ENCODE measurements at places on chromosomes 6 and 20.
A peak's percentile ranks its signal among the peaks of the same experiment; 100 is the strongest.

GRCh38 chr6:166644681-166645080 lies 17.6 kb upstream of the RPS6KA2 start:
- DNase-seq, result no peak

DNA sequence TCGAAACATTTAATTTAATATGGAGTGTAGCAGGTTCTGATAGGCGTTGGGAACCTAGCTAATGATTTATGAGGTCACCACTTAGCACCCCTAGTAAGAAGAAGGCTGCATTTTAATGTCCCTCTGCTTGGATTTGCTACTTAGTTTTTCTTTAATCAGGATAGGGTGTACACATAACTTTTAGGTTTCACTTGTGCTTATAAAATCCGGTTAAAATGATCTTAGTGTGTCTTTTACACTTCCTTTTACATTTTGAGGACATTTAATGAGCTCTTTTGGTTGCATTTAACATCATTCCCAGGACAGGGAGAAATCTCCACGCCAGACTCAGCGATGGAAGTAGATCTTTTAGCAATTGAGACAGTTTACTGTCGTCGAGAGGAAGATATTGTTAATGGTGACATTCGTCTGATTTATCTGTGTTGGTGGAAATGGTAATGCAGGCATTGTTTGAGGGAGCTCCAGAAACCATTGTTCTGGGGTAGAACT lies 5.6 kb downstream of the TFAP2A start:
- no peak for DNase-seq

GRCh38 chr20:4091490-4092479 lies 76.4 kb upstream of the RNF24 start:
- peak; percentile 56 for DNase-seq

DNA sequence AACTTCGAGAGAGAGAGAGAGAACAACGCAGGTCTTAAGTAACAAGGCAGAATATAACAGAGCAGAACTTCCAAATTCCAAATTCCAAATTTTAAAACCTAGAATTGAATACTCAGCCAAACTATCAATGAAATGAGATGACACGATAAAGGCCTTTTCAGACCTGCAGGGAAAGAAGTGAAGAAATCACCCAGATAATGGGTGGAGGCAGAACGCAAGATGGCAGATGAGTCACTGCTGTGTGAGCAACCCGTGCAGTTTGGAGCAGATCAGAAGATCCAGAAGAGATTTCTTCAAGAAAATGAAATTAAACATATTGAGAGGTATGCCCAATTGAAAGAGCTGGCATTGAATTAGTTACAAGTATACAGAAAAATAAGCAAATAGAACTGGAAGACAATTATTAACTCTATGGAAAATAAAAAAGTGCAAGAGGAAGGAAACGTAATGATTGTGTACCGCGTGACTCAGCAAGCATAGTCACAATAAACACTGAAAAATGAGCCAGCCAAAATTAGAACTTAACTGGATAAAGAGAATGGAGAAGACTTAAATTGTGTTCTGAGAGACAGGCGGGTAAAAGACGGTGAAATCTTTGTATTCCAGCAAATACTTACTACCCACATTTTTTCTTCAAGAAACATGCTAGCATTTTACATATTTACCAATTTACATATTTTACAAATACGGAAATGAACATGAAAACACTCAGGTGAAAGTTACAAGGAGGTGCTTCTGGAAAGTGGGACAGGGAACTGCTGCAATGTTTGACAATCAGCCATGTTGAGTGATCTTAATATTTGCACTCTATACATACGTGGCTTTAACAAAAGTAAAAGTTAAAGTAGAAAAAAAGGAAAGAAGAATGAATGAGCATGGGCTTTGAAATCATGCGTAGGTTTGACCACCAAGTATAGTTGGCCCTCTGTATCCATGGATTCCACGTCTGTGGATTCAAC lies 87.9 kb upstream of the CDYL start:
- no peak for DNase-seq

DNA sequence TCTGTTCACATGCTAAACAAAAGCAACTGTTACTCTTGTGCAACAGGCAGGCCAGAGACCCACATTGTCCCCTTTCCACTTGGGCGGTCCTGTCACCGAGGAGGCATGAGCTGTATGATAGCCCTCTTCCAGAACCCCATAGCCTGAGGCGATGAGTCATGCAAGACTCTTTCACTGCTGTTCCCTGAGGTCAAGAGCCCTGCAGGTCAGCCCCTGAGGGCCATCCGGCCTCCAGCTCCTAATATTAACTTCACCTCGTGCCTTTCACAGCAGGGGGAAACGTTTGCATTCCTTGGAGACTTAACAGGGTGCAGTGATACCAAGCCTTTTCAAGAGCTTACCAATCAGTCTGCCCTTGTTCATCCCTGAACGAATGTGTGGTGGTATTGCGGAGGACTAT lies 253.3 kb upstream of the ECI2 start:
- no peak for DNase-seq

DNA sequence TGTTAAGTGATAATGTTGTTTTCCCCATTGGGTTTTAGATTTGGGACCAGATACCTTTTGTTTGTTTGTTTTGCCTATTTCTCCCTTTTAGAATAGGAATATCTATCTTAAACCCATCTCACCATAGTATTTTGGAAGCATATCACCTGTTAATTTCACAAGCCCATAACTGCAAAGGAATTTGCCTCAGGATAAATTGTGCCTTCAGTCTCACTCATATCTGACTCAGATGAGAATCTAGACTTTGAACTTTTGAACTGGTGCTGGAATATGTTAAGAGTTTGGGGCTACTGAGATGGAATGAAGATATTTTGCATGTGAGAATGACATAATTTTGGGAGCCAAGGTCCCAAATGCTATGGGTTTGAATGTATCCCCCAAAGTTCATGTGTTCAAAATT lies 607.4 kb downstream of the HACE1 start:
- DNase-seq, result no peak

DNA sequence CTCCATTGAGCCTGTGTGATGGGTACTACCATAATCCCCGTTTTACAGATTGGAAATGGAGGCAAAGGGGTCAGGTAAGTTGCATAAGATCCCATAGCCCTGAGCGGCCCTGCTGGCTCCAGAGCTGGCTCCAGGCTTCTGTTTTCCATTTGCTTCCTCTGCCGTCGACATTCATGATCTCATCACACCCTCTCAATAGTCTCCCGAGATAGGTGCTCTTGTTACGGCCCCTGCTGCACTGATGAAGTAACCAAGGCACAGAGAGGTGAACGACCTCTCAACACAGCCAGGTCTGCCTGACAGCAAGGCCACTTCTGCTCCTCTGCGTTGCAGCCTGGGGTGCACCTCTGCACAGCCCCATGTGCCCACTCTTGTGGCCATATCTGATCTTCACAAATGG lies 16.9 kb downstream of the CDH22 start:
- no peak for DNase-seq

GRCh38 chr20:37346236-37346534 lies 245 bp downstream of the SRC start:
- DNase-seq, result no peak

DNA sequence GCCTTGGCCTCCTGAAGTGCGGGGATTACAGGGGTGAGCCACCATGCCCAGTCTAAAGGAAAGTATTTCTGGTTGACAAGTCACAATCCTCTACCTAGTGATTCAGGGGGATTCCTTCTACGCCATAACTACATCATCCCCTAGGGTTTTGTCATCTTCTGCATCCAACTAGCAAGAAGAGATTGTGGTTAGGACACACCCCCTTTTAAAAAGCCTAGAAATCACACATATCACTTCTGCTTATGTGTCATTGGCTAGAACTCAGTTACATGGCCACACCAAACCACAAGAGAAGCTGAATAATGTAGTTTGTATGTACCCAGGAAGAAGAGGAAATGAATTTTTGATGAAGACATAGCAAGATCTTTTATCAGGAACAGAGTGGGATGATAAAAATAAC lies 14.7 kb upstream of the CHD6 start:
- no peak for DNase-seq

DNA sequence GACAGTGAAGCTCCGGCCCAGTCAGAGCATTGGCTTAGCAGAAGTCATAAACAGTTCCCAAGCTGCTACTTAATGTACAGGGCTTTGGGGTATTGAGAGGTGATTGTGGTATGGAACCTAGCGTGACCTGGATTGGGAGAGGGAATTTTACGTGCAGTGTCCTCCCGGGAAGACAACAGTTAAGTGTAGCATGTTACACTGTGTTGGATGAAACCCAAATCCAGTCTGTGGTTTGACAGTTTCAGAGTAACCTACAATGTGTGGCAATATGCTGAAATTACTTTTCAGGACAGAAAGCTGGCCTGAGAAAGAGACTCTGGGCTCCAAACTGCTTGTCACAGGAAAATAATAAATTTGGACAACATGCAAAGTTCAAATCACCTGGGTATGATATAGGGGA lies 28.1 kb upstream of the RALGAPA2 start:
- DNase-seq, result no peak

DNA sequence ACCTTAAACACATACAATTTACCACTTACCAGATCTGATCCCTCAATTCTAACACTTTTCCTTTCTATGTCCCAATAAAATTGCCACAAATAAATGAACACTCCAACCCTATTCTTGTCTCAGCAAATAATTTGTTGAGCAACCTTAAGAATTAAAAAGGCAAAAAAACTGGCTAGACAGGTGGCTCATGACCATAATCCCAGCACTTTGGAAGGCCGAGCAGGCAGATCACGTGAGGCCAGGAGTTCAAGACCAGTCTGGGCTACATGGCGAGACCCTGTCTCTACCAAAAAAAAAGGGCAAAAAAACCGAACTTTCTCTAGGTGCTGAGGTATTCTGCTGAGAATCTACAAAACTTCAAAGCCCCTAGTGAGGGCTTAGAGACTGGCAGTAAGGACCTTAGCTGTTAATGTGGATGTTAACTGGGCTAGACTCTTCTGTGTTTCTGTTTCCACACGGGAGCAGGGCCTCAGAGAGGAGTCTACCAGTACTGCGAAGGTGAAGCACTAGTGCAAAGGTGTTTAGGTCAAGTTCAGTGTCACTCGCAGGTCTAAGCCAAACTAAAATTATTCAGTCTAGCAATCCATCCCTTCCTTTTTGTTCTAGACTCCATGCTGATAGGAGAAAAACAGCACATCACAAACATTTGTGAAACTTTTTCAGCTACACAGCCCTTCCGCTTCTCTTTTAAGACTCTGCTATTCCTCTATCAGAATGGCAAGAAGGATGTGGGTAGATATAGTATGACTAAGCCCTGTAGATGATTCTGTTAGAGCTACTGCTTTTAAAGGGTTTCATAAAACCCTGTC lies 2.6 kb downstream of the FASTKD5 start:
- DNase-seq, result no peak

DNA sequence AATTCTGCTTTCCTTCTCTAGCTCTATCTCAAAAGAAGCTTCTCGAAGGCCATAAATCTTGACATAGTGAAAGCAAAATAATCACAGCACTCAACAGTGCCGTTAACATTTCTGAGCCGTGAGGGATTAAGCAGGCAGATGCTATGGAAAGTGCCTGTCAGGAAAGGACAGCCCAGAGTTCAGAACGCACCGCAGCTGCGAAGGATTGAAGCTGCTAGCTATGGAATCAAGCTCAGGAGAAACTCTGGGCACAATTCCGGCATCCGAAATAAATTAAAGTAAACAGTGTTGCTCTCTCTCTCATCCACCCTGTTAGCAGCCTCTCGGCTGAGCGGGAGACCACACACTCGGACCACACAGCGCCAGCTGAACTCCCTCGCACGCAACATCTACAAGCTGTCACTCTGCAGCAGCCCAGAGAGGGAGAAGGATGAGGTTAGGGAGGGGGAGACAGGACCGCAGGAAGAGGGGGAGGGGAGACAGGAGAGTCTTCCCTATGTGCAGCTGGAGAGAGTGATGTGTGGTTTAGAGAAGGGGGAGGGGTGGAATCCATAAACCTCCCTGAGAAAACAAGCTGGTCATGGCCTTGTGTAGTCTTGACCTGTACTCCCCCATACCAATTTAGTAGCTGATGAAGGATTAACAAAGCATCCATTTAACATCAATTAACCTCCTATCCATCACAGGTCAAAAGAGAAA lies 9.0 kb downstream of the EXOC2 start:
- no peak for DNase-seq

DNA sequence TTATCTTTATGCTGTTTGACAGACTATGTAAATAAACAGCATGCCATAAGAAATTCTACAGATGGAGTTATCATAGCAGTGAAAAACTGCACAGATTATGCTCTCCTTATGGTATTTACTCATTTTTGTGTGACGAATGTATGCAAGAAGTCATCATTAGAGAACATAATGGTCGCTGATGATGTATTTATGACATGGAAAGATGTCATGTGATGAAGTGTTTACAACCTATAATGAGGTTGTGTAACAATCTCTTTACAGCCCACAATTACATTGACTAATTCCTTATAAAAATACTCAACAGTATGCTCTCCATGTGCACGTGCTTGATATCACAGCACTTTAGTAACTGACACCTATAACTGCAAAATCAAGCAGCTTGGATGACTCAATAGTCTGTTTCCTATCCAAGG lies 192.4 kb downstream of the BMP2 start:
- no peak for DNase-seq

All from stimulated activated CD4-positive, alpha-beta T cell treated with anti-CD3 and anti-CD28 coated beads, Interleukin-2, amount 100 ng/mL, for 24 hours (primary cell).